ENCODE measurements at places on chromosomes 2 and 18.

GRCh38 chr2:96085541-96086355, 30.6 kb downstream of the ADRA2B start:
- DNase-seq: no peak

GRCh38 chr2:26873286-26873983, 25.5 kb downstream of the DPYSL5 start:
- no peak for DNase-seq

DNA sequence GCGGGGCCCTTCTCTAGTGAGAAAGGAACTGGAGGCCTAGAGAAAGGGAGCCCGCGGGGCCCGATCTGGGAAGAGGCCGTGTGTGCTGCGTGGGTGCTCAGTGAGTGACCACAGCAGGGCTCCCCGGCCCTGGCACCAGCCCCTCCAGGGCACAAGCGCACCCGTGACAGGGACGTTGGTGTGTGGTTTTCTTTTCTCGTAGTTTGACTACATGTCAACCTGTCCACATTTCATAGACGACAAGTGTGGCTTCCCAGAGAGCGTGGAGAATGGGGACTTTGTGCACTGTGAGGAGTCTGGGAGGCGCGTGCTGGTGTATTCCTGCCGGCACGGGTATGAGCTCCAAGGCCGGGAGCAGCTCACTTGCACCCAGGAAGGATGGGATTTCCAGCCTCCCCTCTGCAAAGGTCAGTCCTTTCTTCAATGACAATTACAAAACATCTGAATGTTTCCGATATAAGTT, 83.1 kb downstream of the TPO start:
- no peak for DNase-seq

- DNase-seq: no peak
These were observed 161.5 kb upstream of the KCNJ3 start for GRCh38 chr2:154537024-154537423.

- DNase-seq: no peak
These were observed 22.4 kb downstream of the B4GALT6 start for GRCh38 chr18:31661965-31662364.

GRCh38 chr2:98787700-98788099, 56.8 kb upstream of the MGAT4A start:
- no peak for DNase-seq

DNA sequence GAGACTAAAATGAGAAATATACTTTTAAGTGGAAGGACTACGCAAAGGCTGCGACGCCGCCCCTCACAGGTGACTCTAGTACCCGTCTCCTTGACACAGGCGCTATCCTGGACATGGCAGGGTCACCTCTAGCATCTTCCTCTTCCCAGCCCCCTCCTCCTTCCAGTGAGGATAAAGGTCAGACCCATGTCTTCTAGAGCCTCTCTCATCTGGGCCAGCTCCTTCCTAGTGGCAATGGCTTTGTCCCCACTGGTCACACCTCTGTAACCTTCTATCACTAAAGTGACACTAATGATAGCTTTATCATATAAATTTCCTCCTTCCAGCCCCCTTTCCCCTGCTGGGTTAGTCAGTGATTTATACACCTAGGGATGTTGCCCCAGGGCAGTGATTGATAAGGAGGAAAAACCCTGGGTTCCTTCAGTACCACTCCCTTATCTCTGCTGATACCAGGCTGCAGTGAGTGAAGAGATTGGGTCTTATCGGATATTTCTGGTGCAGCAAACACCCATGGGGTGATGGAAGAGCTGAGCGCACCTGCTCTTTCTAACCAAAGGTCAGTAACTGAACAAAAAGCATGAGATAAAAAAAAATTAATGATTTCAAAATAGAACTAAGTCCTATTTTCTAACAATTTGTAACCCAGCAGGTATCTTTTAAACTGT, 62.0 kb upstream of the FZD5 start:
- no peak for DNase-seq

GRCh38 chr2:37168217-37168981, 11.6 kb upstream of the EIF2AK2 start:
- DNase-seq: no peak

DNA sequence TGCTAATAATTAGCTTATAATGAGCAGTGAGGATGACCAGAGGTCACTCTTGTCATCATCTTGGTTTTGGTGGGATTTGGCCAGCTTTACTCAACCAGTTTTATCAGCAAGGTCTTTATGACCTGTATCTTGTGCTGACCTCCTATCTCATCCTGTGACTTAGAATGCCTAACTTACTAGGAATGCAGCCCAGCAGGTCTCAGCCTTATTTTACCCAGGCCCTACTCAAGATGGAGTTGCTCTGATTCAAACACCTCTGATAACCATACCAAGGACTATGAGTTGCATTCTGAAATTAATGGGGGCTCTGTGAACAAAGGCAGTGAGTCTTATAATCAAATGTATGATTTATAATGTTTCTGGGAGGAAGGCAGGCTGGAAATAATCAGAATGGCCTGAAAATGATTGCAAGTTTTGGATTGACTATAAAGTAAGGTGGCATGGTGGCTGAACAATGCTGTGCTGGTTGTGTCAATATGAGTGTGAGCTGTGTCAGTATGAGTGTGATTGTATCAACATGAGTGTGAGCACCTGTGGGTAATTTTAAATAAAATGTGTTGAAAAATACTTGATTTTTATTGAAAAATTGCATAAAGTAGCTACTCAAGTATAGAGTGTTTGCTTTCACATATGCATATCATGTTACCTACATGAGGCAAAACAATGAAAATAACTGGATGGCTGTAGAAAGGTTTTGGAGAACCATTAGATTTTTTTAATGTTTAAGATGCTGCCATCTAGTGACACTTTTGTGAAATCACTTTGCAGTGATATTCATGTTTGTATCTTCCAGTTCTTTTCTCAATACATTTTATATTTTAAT, 103.0 kb downstream of the KYNU start:
- no peak for DNase-seq

GRCh38 chr2:19203866-19204265, 154.6 kb downstream of the OSR1 start:
- no peak for DNase-seq
